ENCODE measurements at places on chromosomes 5 and 9.
A peak's percentile ranks its signal among the peaks of the same experiment; 100 is the strongest.

- peak; percentile 6 for DNase-seq
Measured at GRCh38 chr5:171162596-171162995, 146.5 kb upstream of the TLX3 start.

- DNase-seq: no peak
Measured at GRCh38 chr9:35937227-35937626, 20.7 kb downstream of the OR2S2 start.

- DNase-seq: no peak
Measured at GRCh38 chr5:71891856-71892255, 172.8 kb downstream of the CARTPT start.

- DNase-seq: no peak
Measured at GRCh38 chr5:18792145-18792544, 1157.9 kb downstream of the TAF11L14 start.

DNA sequence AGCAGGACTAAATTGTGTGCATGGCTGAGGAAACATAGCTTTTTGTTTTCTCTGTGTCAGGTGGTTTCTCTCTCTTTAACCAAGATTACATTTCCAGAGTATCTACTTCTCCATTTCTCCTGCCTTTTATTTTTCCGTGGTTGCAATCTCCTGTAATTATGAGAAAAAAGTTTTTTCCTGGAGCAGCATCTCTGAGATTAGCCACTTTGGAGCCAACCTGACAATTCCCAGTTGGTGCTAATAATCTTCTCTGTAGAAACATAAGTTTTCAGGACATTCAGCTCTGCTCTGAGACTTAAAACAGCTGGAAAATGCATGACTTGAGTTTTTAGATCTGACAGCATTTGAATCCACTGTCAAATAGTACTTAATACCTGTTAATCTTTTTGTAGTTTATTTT lies 67.1 kb upstream of the GAS1 start:
- DNase-seq: no peak

DNA sequence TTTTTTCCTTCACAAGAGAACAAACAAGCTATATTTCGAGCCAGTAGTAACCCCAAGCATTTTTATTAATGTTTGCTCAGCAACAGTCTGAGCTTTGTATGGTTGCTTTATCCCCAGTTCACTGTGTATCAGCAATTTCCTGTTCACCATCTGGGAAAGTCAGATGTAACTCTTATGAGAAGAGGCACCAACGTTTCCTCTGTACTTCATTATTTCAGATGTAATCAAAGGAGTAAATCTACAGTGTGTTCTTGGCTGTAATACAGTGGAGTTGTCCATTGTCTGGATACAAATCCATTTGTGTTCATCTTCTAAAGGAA lies 340.2 kb downstream of the ARRDC3 start:
- no peak for DNase-seq

Measured in NCI-H1694 treated with DMSO at 0.1 percent for 48 hours (cell line).